NCI-H1105 treated with DMSO at 0.1 percent for 48 hours (cell line): ENCODE measurements at places on chromosomes 2 and 18.

- peak; percentile 34 for DNase-seq
Observed at GRCh38 chr2:66334237-66335029, 100.5 kb upstream of the MEIS1 start.

DNA sequence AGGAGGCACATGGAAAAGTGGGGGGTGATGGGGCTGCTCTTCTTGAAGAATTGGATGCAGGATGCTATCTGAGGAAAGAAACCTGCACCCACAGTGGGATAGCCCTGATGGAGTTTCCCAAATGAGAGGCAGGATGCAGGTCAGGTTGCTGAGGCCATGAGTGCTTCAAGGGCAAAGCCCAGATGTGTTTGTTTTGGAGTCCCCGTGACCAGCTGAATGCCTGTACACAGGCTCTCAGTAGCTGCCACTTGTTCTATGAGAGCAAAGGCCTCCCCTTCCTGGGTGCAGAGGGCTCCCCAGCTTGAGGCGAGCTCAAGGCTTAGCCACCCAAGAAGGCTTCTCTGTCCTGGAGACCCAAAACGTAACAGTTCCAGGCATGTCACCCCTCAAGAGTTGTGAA lies 192.7 kb downstream of the SEPTIN10 start:
- DNase-seq, result no peak

DNA sequence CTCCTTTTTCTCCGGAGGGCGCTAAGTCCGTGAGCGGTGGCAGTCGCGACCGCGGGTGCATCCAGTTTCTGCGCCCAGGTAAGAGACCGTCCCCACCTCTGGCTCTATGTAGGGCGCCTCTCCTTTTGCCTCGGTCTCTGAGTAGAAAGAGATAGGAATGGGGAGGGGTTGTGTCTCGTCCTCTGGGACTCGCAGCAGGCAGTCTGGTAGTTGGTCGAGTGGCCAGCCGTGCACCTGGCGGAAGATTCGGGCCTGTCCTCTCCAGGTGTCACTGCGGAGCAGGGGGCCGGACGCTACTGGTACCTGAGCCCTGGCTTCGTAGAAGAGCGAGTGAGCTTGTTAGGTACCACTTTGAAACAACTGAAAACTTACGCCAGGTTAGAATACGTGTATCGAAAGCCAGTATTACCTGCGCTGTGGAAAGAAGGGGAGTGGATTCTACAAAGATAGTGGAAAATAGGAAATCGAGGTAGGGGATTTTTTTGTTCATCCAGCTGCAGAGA lies 403 bp downstream of the MAP2 start:
- peak; percentile 70 for DNase-seq

- DNase-seq, result no peak
Observed at GRCh38 chr18:46072959-46073358, 899 bp upstream of the PSTPIP2 start.

DNA sequence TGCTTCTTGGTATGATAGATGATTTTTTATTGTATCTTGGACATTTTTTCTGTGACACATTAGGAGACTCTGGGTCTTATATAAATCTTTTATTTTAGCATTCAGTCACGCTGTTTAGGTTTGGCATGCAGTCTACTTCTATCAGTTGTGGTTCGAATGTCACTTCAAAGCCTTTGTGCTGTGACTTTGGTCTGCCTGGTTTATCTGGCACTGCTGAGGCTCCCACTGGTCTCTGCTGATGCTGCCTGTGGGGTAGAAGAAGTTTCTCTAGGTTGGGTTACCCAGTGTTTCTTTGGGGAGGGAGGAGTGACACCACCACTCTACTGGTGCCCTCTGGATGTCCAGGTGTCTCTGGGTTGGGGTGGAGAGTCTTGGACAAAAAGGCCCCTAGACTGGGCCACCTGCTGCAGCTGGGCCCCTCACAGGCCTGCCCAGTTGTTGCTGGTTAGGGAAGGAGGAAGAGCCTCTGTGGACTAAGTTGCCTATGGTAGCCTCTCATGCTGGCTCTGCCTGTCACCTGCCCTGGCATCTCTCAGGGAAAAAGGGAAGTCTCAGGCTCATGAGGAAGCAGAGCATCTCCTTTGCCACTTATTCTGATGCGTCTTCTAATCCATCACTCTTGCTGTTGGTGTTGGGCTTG lies 115.4 kb upstream of the HS6ST1 start:
- DNase-seq, result no peak

GRCh38 chr2:28607730-28608499 lies 112.1 kb downstream of the PLB1 start:
- no peak for DNase-seq

DNA sequence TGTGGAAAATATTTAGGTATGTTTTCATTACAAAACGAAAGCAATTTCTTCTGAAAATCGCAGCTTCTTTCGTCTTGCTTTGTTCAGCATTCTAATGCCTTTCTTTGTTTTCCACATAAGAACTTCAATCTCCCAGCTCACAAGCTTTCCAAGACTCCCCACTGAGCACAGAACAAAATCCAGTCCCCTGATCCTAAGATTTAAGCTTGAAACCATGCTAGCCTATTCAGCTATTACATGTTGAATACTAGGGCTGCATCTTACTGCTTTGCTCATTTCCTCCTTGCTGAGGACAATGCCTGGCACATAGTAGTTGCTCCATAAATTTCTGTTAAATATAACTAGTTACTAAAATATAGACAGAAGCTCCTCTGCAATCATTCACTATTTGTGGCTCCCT lies 160.6 kb downstream of the GALNT3 start:
- no peak for DNase-seq

GRCh38 chr18:34933909-34934661 lies 107.1 kb upstream of the MAPRE2 start:
- DNase-seq, result no peak

DNA sequence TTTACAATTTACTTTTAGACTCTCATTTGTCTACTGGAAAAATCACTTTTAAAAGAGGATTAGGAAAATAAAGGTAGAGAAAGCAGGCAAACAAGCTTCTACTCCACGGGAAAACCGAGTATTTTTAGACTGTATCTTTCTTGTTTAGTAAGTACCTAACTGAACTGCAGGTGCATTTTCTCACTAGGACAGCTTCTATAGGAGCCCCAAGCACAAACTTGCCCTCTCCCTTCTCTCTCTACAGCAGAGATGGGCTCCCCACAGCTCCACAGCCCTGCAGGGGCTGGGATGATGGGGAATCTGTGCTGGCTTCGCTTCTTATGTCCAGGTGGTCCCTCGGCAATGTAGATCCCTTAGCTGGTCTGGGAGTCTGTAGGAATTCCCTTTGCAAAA lies 16.2 kb downstream of the PSTPIP2 start:
- DNase-seq, result no peak

- no peak for DNase-seq
Observed at GRCh38 chr2:177909962-177910361, 162.6 kb downstream of the PDE11A start.

- no peak for DNase-seq
Observed at GRCh38 chr2:162029287-162029901, 44.6 kb downstream of the DPP4 start.

DNA sequence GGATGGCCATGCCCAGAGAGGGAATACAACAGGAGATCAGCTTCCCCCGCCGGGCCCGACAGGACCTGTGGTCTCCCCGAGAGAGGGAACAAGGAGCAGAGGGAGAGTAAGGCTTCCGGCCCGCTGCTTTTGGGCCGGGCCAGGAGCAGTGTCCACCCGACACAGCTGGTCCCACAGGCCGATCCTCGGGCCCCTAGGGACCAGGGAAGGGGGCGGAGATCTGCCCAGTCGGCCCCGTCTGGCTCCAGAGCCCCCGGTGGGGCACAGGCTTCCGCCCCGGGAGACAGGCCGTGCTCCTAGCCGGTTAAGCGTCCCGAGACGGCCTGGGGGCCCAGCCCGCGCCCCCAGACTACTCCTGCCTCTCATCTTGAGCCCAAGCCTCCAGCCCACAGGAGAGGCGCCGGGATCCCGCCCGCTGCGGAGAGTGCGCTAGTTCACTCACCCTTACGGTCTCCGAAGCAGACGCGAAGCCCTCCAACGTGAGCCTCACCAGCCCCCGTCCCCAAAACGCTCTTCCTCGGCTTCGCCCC lies at the start of gene MCFD2:
Gene MCFD2, minus strand, starts transcription at position 526 of the 530 bp plus-strand sequence. CDS start 6,635 bp downstream, outside the sequence.
- DNase-seq, result no peak

DNA sequence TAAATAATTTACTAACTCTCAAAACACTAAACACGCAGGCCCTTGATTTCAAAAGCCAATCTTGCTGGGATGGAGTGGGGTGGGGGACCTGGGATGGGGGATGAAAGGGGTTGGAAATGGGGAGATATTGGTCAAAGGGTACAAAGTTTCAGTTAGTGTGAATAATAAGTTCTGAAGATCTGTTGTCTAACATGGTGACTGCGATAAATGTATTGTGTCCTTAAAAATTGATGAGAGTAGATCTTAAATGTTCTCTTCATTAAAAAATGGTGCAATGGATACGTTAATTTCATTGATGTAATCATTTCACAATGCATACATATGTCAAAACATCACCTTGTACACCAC lies 505 bp upstream of the ACYP2 start:
- no peak for DNase-seq

GRCh38 chr2:66433945-66434678 lies 813 bp upstream of the MEIS1 start:
- peak; percentile 75 for DNase-seq

GRCh38 chr18:35422237-35422636 lies 45.1 kb upstream of the ZNF396 start:
- DNase-seq, result peak; percentile 6

GRCh38 chr2:168633200-168633599 lies 169.2 kb upstream of the NOSTRIN start:
- no peak for DNase-seq
